ENCODE measurements at places on chromosomes 6 and 20. TPM values are rescaled to one million over a fixed set of nuclear protein-coding genes. Genes with fewer than 3 reads are reported as not detected.

The FAM120B gene
- 13.2 TPM for total RNA-seq

The COL9A1 gene
- total RNA-seq: not detected

The TNFRSF21 gene
- 65.1 TPM for total RNA-seq

The ERMARD gene
- 14.8 TPM for total RNA-seq

The PLA2G7 gene
- total RNA-seq: not detected

The CCR6 gene
- total RNA-seq: not detected

The ZNF165 gene
- 0.26 TPM for total RNA-seq

The SPATA25 gene
- total RNA-seq: 1.1 TPM

The COX4I2 gene
- not detected for total RNA-seq

The MTG2 gene
- 13.9 TPM for total RNA-seq

The ATP9A gene
- total RNA-seq: 60.3 TPM

The RBM39 gene
- 349 TPM for total RNA-seq

The LY6G6C gene
- total RNA-seq: not detected

The DCDC2 gene
- not detected for total RNA-seq

The PKIB gene
- total RNA-seq: 0.17 TPM

The EZR gene
- 66.1 TPM for total RNA-seq

All from dermis lymphatic vessel endothelial cell (primary cell).